ENCODE measurements at places on chromosomes 4 and X.

DNA sequence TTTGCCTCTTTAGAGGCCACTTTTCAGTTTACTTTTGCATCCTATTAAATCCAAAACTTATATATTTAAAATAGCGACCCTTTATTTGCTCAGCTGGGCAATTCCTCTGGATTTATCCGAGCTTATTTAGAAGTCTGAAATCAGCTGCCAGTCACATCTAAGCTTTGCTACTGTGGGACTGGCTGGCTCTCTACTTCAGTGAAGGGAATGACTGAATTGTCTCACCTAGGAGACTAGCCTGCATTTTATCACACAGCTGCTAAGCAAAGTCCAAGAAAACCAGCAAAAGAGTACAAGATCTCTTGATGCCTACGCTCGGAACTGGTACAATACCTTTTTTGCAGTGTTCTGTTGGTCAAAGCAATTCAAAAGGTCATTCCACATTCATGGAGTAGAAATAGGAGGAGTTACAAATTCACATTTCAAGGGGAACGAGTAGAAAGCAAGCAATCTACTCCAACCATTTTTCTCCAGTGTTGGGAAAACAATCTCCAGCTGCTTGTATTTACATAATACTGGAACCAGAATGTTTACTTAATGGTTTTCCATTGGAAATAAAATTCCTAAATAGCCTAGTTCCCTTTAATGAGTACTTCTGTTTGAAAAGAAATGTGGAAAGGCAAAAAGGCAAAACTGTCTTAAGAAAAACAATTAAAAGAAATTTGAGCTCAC is 160.2 kb downstream of the MAGEB5 start:
- no peak for DNase-seq

DNA sequence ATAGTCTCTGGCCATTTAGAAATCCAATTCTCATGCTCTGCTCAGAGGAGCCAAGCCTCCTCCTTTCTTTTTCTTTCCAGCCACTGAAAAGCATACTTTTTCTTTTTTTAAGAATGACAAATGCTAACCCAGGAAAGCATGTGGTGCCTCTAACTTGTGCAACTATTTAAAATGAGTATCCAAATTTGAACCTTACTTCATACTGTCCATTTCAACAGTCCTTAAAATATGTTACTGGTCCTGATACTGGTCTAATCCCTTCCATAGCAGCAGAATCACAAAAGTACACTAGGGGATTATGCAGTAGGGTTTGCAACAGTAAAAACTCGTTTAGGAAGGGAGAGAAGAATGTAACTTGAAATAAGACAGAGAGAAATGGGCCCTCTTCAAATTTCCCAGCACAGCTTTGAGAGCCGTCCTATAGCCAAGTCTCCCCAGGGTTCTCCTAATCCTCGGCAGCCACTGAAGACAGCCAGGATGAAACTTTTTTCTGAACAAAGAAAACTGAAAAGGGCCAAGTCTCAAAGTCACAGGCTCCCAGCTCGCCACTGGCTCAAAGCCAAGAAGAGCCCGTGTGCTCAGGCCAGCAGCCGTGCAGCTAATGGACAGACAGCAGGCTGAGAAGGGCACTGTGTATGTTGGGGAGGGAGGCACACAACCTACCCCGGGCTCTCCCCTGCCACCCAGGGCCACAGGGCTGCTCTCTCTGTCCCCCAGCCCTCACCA is 39.5 kb downstream of the GPC4 start:
- DNase-seq, result no peak

GRCh38 chrX:117972711-117973109 is 143.9 kb downstream of the KLHL13 start:
- DNase-seq, result no peak

GRCh38 chrX:12989461-12989860 is 14.6 kb downstream of the TMSB4X start:
- no peak for DNase-seq

GRCh38 chrX:43718081-43718480 is 62.0 kb downstream of the MAOA start:
- no peak for DNase-seq

DNA sequence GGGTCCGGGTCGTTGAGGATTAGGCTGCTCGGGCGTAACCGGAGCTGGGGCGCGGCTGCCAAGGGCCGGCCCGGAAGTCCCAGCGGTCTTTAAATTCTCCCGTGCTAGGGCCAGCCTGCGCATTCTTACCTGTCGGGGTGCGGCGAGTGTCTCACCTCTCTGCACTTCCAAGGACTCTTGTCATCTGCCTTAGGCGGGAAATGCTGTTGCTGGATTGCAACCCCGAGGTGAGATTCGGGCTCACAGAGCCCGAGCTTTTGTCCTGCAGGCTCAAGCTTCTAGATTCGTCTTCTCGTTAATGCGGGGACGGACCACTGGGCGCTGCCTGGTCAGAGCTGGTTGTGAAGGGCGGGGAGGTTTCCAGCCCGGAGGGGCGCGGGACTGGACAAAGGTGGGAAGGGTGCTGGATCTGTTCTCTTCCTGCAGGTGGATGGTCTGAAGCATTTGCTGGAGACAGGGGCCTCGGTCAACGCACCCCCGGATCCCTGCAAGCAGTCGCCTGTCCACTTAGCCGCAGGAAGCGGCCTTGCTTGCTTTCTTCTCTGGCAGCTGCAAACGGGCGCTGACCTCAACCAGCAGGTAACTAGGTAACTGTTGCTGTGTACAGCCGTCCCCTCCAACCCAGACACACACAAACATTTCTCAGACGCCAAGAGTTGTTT is at the start of gene ANKRD37:
ANKRD37 (plus strand) TSS at position 118 of the 662 bp plus-strand sequence; CDS start at position 201, 83 bp downstream.
- peak; percentile 4 for DNase-seq

DNA sequence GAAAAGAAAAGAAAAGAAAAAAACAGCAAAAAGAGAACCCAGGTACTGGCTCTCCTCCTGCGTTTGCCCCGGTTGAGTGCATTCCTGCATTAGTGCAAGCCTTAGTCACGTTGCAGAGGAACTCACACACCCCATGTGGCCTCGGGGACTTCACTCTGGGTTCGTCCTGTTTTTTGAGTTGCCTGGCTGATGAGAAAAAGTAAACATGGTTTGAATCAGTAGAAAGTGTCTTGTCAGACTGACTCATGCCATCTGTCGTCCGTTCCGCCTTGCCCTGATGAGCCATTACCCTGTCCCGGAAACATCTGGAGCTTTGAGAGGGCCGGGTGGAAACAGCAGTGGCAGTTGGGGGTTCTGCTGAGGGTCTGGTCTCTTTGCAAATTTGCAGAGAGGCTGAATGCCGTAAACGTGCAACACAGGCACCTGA is 16.3 kb downstream of the CD99 start:
- no peak for DNase-seq

- DNase-seq, result peak; percentile 2
These were observed 75.1 kb downstream of the PRKX start for GRCh38 chrX:3638280-3638873.

GRCh38 chr4:111228396-111228795 is 605.5 kb upstream of the PITX2 start:
- DNase-seq, result no peak

DNA sequence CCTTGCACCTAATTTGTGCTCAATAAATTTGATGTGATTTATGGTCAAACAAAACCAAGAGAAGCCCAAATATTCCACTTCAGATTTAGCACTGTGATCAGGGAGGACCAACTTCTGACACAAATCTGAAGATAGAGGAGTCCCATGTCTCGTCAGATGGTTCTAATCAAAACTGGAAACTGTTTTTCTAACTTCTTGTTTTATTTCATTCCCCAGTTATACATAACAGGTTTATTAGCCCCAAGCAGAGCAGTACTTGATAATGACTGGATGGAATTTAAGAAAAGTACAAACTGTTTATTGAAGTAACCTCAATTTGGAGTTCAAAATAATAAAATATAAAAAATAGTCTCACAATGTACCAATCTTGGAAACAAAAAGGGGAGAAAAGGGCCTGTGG is 310.3 kb downstream of the LDB2 start:
- DNase-seq, result no peak

GRCh38 chr4:77859256-77859655 is 3.4 kb upstream of the MRPL1 start:
- no peak for DNase-seq

DNA sequence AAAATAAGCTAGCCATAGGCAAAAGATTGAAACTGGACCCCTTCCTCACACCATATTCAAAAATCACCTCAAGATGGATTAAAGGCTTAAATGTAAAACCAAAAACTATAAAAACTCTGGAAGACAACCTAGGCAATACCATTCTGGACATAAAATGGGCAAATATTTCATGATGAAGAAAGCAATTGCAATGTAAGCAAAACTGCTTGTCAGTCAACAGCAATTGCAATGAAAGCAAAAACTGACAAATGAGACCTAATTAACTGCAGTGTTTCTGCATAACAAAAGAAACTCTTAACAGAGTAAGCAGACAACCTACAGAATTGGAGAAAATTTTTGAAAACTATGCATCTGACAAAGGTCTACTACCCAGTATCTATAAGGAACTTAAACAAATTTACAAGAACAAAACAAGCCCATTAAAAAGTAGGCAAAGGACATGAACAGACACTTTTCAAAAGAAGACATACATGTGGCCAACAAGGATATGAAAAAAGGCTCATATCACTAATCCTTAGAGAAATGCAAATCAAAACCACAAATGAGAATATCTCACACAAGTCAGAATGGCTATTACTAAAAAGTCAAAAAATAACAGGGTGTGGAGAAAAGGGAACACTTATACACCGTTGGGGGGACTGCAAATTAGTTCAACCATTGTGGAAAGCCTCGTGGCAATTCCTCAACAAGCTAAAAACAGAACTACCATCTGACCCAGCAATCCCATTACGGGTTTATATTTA is 46.7 kb downstream of the CFAP299 start:
- no peak for DNase-seq

GRCh38 chrX:130245441-130245840 is 23.3 kb downstream of the ZNF280C start:
- DNase-seq, result no peak

DNA sequence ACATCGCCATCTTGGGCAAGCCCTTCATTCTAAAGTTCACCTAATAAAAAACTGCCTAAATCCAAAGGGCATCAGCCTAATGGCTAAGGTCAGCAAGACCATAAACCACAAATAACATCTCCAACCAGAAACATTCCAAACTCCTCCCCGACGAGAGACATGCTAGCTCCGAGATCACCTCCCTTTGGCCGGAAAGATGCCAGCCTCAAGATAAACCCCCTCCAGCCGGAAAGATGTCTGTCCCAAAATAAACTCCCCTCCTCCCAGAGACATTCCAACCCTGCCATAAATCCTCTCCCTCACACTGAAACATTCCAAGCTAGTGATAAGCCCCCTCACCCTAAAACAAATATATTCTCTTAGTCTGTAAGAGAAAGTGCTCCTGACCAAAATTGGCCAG is 13.3 kb upstream of the DYNLT3 start:
- DNase-seq, result no peak

DNA sequence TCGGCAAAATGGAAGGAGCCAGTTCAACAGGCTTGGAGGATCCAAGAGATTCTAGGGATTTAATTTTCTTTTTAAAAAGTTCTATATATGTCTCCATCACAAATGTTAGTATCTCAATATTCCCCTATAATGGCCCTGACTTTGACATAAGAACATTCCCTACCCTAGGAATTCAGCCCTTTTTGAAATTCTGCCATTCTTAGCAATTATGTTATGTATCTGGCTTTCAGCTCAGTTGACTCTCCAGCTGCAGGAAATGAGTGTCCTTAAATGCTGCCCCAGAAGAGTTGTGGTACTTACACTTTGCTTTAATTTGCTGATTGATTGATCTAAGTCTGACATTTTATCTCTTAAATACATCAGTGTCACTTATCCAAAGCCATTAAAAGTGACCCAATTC is 1454.3 kb downstream of the FSTL5 start:
- DNase-seq, result no peak
